ENCODE measurements at places on chromosomes 1 and 21. TPM values are rescaled to one million over a fixed set of nuclear protein-coding genes. Genes with fewer than 3 reads are reported as not detected.

The AIRE gene
- total RNA-seq, result not detected

- DNase-seq, result no peak
Measured at GRCh38 chr1:103087256-103087655, 21.1 kb downstream of the COL11A1 start.

DNA sequence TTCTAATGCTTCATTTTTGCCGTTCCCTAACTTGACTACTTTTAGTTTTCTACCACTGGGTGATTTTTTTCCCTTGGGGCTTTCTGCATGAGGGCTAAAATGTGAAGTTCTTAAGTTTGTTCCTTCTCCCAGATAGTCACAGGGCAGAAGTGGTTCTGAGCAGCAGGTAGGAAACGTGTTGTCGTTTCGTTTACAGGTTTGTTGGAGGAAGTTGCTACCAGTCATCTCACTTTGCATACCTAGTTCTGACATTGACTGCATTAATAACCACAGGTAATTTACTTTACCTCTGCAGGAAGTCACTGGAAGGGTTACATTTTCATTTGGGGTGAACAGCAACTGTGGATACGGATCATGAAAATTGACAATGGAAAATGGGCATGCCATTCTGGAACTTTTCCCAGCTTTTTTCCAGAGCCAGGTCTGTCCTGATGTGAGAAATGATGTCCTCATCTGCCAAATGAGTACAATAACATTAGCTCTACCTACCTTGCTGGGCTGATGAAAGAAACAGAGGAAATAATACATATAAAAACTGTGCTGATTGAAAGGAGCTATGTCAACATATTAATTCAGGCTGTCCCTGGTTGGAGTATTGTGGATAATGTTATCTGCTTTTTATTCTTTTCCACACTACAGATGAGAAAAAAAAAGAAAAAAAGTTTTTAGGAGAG lies 94.2 kb downstream of the DISC1 start:
- no peak for DNase-seq

The CCDC24 gene
- total RNA-seq, result 13.5 TPM

- no peak for DNase-seq
Measured at GRCh38 chr1:237760951-237761350, 129.8 kb downstream of the ZP4 start.

- DNase-seq, result peak; percentile 22
Measured at GRCh38 chr1:162475539-162476185, 22.0 kb upstream of the UHMK1 start.

The CFHR3 gene
- total RNA-seq, result 20.9 TPM

GRCh38 chr1:50710099-50710498 lies 250.0 kb downstream of the FAF1 start:
- DNase-seq, result no peak

- no peak for DNase-seq
Measured at GRCh38 chr1:71561729-71562128, 480.9 kb upstream of the ZRANB2 start.

DNA sequence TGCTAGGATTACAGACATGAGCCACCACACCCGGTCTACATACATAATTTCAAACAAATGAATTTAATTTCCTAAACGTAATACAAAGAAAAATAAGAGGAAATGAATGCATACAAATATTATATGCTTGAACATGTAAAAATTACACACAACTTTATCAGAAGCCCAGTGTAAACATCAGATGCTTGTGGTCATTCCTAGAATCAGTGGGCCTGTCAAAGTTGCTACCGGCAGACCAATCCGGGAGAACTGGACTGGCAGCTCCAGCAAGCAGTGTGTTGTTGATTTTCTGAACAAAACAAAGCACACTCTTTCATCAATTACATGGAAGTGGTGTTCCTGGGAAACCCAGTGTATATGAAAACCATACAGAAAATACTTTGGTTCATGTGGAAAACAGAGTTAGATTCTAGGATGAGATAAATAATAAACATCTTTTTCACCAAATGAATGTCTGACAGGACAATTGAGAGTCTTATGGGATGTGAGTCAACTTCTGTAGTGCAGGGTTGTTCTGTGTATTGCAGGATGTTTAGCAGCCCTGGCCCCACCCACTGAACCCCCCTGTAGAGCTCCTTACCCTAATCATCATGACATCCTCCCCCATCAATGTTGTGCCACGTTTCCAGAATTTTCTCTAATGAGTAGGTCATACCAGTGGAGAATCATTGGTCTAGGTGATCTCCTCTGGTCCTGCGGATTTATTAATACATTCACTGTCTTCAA lies 33.8 kb downstream of the MFSD2A start:
- no peak for DNase-seq

- DNase-seq, result no peak
Measured at GRCh38 chr1:119783354-119784185, 14.9 kb upstream of the HMGCS2 start.

The IFNLR1 gene
- total RNA-seq, result 3.3 TPM

- DNase-seq, result peak; percentile 44
Measured at GRCh38 chr1:208668991-208669390, 424.8 kb upstream of the PLXNA2 start.

DNA sequence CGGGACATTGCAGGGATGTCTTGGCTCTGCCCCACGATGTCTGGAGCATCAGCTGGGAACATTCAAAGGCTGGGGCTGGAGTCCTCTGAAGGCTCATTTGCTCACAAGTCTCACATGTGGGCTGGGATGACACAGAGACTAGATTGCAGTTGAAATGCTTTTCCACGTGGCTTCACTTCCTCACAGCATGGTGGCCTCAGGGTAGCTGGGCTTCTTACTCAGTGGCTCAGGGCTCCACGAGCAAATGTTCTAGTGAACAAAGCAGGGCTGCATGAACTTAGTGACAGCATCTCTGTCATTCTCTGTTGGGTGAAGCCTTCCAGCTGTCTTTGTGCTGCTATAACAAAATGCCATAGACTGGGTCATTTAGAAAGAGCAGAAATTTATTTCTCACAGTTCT lies 247.0 kb upstream of the POU3F1 start:
- DNase-seq, result no peak

GRCh38 chr1:31429583-31429982 lies 16.6 kb downstream of the SERINC2 start:
- no peak for DNase-seq

GRCh38 chr1:245693941-245694752 lies 539.4 kb downstream of the KIF26B start:
- no peak for DNase-seq

The TMEM125 gene
- 0.73 TPM for total RNA-seq

DNA sequence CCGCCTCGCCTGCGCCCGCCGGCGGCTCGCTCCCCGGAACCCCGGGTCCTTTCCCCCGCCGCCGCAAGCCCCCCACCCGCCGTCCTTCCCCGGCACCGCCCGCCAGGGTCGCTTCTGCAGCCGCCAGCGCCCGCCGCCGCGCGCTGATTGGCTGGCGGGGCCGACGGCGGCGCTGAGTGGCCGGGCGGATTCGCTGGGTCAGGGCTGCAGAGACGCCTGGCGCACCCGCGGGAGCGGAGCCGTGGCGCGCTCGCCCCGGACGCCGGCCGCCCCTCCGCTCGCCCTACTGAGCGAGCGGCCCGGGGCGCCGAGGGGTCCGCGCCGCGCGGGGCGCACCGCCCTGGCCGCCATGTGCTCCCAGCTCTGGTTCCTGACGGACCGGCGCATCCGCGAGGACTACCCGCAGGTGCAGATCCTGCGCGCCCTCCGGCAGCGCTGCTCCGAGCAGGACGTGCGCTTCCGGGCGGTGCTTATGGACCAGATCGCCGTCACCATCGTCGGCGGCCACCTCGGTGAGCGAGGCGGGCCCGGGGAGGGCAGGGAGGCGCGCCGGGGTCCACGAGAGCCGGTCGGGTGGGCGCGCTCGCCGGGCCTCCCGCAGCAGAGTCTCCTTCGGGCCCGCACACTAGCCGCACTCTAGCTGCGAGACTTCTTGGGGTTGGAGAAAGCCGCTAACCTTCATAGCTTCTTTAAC lies at the start of gene RIMKLA:
Gene RIMKLA (plus strand): TSS at position 207 of the 694 bp plus-strand sequence. CDS start 143 bp downstream, at position 350.
- peak; percentile 92 for DNase-seq

- DNase-seq, result no peak
Measured at GRCh38 chr1:117059334-117059677, 820 bp upstream of the TTF2 start.

The ANKRD35 gene
- 1.1 TPM for total RNA-seq

DNA sequence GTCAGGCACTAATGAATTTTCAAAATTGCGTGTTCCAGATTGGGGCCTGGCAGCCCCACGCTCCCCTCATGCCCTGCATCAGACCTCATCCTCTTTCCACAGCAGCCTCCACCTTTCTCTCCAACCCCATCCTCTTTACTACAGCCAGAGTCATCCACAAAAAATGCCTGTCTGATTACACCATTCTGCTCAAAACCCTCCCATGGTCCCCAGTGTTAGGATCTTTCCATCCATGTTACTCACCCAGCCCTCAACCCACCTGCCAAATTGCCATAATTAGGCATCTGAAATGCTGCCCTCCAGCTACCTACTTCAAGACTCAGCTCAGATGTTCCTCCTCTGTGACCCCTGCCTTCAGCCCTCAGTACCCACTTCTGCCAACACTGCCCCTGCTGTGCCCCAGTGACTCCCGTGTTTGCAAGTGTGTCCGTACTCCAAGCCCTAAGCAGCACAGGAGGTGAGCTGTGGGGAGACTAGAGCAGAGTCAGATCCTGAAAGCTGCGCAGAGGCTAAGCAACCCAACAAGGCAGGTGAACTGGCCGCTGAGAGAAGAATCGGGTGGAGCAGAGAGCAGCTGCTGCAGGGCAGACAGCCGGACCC lies 715 bp upstream of the ARTN start:
- no peak for DNase-seq

DNA sequence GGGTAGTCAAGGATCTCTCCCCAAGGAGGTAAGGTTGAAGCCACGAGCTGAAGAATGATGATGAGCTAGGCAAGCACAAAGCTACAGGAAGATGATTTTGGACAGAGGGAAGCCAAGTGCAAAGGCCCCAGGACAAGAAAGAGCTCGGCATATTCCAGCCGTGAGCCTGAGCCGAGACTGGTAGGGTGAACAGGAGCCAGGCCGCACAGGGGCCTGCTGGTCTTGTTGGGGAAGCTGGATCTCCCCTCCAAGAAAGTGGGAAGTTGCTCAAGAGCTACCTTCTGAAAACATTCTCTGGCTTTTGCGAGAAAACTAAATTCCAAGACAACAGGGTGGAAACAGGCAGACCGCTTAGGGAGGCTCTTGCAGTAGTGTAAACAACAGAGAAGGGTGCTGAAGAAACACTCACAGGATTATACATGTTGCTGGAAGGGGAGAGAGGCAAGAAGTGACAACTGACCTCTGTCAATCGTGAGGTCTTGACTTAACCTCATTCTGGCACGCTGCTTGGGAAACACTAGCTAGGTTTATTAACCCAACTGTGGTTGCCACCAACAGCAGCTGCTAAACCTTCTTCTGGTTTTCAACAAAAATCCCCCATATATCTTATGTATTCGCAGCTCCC lies 625.2 kb downstream of the SMYD3 start:
- no peak for DNase-seq

DNA sequence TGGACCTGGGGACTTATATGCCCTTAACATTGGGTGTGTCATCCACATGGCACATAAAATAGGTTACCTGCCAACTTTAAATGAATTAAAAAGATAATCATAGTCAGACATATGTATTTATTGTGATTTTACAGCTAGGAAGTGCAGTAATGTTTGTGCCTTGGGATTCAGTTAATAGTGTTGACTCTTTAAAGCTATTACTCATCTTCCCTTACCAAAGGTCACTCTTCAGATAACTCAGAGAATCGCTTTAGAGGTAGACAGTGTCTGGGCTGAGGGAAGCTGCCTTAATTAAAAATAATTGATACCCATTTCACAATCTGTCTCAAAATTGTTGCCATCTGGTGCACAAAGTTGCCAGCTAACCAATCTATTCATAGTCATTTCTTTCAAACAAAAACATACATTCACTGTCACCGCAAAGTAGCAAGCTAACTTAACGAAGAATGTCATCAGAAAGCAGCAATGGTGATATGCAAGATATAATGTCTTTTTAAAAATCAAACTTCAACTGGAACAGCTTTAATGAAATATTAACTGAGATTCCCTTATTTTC lies 3.0 kb upstream of the KRTAP15-1 start:
- no peak for DNase-seq

The KCNJ15 gene
- not detected for total RNA-seq

- DNase-seq, result no peak
Measured at GRCh38 chr1:245762396-245762910, 607.7 kb downstream of the KIF26B start.

GRCh38 chr21:29453511-29453910 lies 154.8 kb downstream of the BACH1 start:
- no peak for DNase-seq

DNA sequence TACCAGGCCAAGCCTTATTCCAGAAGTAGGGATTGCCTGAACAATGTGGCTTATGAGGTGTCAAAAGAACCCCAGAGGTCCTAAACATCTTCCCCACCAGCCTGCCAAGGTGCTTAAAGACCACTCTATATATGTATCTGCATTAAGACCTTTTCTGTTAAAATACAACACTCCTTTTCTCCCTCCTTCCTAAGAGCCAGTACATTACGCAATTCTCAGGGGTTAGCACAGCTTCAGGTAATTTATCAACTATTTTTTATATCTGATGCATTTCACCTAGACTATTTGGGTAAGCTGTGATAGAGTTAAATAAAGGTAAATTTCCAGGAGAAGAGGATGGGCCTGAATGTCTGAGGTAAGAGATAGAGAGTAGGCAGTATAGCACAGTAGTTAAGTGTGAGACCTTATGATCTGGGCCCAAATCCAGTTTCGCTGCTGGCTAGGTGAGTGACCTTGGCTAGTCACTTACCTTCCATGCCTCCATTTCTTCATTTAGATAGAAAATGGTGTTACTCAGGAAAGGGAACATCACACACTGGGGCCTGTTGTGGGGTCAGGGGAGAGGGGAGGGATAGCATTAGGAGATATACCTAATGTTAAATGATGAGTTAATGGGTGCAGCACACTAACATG lies 5.1 kb upstream of the CCN1 start:
- DNase-seq, result no peak

GRCh38 chr1:24440436-24440835 lies 24.8 kb downstream of the NIPAL3 start:
- DNase-seq, result no peak

DNA sequence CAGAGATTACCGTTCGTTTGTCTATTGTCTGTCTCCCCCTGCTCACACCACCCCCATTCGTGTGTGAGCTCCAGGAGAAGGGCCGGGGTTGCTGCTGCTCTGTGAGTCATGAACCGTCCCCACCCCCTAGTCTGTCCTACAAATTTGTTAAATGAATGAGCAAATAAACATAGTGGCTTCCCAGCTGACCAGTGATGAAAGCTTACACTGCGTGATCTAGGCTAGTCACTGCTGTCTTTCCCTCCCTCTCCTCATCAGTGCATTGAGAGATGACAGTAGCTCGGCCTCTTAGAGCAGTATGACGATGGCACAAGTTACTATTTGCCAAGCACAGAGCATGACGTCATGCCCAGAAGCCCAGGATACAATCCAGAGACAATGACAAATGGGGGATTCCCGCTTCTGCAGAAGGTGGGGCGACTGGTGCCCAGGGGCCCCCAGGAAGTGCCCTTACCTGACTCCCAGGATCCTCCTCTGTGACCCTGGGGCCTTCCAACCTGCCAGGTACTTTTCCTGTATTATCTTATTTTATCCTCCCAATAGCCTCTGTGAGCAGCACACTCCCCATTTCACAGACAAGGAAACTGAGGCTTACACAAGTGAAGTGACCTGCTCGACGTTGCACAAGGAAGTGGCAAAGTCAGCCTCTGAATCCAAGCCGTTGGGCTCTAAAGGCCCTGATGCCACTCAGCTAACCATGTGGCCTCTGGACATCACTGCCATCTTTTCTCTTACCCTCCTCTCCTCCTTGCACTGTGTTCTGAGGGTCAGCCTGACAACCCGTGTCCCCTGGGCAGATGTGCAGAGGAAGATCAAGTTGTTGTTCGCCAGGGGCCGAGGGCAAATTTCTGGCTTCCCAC lies 8.6 kb upstream of the EPHA2 start:
- DNase-seq, result peak; percentile 51

The CD53 gene
- total RNA-seq, result not detected
